Stimulated activated CD4-positive, alpha-beta T cell treated with anti-CD3 and anti-CD28 coated beads, TNF-alpha, amount 100 ng/mL, for 24 hours (primary cell): ENCODE measurements at places on chromosomes 3 and 15.

DNA sequence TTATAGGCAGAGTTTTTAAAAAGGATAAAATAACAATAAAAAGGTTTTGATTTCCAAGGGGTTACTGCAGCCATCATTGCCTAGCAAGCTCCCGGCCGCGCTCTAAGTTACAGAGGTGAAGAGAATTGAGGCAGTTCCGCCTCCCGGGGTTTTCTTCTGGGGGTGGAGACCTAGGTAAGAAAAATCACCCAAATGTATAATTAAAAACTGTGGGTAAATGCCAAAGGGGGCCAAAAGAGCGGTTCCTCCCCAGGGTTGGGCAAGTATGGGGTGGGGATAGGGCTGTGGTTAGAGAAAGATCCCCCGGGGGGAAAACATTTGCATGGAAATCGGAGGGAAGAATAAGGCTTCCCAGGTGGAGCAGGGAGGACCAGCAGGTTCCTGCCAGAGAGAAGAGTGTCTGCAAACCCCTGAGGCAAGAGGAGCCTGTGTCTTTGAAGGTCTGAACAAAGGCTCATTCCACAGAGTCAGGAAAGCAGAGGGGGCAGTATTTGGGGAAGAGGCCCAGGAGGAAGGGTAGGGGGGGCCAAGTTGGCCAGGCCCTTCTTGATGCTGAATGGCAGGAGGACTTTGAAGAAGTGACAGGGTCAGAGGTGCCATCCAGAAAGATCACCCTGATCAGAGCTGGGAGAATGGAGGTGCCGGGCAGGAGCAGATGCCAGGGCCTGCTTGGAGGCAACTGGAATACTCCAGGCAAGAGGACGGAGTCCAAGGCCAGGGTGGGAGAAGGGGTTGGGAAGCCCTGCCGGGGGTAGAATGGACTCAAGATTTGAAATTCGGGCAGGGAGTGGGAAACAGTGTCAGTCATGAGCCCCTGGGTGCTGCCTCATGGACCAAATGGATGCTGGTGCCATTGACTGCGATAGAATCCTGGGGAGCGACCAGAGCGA, 152.9 kb upstream of the RGMA start:
- DNase-seq, result no peak

- no peak for DNase-seq
These were observed 216.9 kb downstream of the ATP8B4 start for GRCh38 chr15:49901996-49902684.

- DNase-seq, result no peak
These were observed 42.8 kb downstream of the BDH1 start for GRCh38 chr3:197512691-197513571.

- DNase-seq, result no peak
These were observed 29.0 kb upstream of the PRSS50 start for GRCh38 chr3:46746711-46747110.

- DNase-seq, result no peak
These were observed 19.2 kb downstream of the SMAD3 start for GRCh38 chr15:67084561-67084960.
